ENCODE measurements at places on chromosomes 5 and 9. TPM values are rescaled to one million over a fixed set of nuclear protein-coding genes. Genes with fewer than 3 reads are reported as not detected.

GRCh38 chr5:53009816-53010215 is 20.7 kb downstream of the ITGA2 start:
- DNase-seq, result no peak

DNA sequence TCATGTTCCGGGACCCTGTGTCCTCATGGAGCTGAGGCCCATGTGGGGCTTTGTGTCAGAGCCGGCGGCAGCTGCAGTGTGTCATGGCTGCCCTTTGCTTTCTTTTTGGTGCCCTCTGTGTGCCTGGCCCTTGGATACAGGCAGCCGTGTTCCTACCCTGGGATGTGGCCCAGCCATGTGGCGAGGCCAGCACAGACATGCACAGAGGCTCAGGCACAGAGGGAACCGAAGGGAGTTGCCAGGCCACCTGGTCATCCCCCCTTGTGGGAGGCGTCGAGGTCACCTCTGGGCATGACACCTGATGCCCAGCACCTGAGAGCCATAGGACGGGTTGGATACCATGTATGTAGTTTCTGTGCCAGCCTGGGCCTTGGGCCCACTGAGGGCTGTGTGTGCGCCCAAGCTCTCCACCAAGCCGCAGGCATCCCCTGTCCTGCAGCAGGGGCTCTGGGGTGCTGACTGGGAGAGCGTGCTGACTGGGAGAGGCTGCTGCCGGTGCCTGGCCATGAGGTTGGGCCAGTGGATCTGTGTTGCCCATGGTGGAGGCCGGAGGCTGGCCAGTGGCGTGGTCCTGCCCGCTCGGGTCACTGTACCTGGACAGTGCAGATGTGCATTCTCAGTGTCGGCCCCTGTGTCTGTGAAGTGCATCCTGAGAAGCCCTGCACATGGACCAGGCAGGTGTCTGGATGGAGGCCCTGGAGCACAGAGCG is 4.8 kb downstream of the NKD2 start:
- DNase-seq, result no peak

- no peak for DNase-seq
Measured at GRCh38 chr9:134621558-134622110, 20.0 kb upstream of the COL5A1 start.

GRCh38 chr9:137544176-137544760 is 5.9 kb downstream of the PNPLA7 start:
- no peak for DNase-seq

- DNase-seq, result no peak
Measured at GRCh38 chr5:134976841-134977240, 9.1 kb downstream of the CATSPER3 start.

DNA sequence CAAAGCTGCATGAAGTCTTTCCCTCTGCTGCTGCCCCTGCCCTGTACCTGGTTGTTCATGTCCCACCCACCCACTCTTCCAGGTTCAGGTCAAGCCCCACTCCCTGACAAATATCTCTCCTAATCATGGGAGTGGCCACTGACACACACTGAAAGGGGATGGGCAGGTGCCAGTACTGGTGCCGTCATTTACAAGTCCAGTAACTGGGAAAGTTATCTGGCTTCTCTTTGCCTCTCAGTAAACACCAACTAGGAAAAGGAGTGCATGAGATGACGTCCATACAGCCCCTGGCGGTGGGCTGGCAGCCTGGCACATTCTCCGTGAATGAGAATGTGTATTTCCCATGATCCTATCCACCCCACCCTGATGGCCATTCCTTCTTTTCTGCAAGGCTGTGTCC is 225.2 kb downstream of the FSTL4 start:
- no peak for DNase-seq

PHPT1 gene
- 104 TPM for total RNA-seq

DNA sequence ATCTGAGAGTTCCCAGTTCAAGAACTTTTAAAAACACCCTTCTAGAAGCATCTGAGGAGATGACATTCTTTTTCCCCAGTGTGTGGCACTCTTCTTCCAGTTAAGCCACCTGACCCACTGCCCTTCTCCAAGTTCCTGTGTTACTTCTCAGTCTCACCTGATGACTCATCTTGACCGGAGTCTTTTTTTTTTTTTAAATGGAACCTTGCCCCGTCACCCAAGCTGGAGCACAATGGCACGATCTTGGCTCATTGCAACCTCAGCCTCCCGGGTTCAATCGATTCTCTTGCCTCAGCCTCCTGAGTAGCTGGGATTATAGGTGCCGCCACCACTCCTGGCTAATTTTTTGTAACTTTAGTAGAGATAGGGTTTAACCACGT is 224.1 kb upstream of the DAB2 start:
- peak; percentile 37 for DNase-seq

GFI1B gene
- total RNA-seq, result not detected

DNA sequence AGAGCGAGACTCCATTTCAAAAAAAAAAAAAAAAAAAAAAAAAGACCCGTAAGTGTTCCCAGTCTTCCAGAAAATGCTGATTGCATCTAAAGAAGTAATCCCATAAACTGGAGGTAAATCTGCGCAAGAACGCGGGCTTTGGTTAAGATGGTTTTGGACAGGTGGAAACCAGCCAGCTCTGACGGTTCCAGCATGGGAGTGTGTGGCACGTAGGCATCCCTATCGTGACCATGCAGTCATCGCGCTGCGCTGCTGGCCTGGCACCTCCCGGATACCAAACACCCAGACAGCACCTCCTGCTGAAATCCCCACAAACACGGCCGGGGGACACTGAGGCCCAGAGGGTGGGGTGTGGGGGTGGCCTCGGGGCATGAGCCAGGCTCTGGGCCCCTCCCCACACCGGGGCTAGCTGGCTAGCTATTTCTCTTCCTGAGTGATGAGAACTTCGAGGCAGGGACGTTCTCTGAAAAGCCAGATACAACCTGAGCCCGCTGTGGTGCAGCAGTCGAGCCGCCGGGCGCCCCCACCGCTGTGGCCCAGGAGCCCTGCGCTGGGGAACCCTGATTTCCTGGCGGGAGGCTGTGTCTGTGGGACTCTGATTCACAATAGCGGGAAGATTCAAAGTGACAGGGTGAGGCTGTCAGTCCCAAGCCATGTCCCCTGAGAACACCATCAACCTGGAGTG is 32.2 kb upstream of the NOTCH1 start:
- DNase-seq, result no peak

SPINK13 gene
- not detected for total RNA-seq

FAM221B gene
- not detected for total RNA-seq

- DNase-seq, result no peak
Measured at GRCh38 chr9:109267555-109267954, 53.3 kb downstream of the EPB41L4B start.

DNA sequence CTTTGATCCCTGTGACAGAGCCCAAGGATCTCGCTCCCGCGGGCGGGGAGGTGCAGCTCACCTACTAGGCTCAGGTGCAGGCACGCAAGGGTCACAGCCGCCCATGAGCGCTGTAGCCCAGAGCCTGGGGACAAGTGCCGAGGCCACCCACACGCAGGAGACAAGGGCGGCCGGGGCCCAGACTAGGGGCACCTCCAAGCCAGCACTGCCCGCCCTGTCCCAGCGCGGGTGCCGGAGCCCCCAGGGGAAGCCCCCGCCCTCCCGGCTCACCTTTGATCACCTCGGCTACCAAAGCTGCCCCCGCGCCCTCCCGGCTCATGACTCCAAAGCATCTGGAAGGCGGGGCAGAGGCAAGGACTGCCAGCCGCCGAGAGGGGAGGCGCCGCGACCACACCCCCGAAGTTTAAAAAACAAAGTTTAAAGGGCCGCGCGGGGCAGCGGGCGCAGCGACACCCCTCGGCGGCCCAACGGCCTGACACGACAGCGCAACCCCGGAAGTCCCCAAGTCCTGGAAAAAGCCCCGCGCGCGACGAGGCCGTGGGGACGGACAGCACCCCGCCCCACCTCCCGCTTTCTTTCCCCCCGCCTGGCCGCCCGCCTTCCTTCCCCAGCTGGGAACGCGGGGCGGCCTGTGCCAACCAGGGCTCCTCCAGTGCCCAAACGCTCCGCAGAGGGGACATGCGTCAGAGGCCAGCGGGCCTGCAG is 53.0 kb downstream of the CDC14B start:
- peak; percentile 28 for DNase-seq

All from dermis blood vessel endothelial cell (primary cell).